Globus pallidus (tissue), 1 donor: ENCODE measurements at places on chromosomes 2 and 18.
A peak's percentile ranks its signal among the peaks of the same experiment; 100 is the strongest.

- no peak for DNase-seq
Observed at GRCh38 chr2:73928963-73929347, 2.3 kb downstream of the DGUOK start.

GRCh38 chr2:48240912-48241311 is 289.0 kb upstream of the STON1 start:
- no peak for DNase-seq

DNA sequence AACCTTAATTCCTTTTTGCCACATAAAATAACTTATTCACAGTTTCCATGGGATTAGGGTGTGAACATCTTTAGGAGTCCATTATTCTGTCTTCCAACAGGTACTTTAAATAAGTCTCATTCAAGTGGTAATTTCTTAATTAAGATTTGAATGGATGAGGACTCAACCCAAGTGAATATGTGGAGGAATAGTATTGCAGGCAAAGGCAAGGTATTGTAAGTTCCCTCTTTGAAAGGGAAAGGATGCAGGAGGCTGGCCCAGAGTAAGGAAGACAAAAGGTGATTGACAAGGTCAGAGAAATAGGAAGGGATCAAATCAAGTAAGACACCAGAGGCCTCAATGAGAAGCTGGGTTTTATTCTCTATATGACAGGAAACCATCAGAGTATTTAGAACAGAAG is 238.2 kb upstream of the RBMS1 start:
- DNase-seq, result no peak

DNA sequence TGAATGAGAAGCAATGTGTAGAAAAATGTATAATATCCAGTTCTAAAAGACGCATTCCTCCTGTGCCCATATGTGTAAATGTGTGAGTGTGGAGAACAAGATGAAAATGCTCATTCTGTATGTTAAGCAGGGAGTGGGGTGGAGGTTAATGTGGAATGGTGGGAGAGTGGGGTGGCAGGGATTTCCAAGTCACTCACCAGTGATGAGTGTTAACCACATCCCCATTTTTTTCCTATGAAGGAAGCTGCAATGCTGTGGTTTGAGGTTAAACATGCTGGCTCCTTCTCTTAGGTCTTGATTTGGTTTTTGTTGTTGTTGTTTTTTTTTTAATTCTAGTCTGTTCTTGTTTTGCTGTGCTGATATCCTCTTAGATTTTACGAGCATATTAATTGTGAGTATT is 169.4 kb downstream of the NEDD4L start:
- DNase-seq, result no peak

- no peak for DNase-seq
Observed at GRCh38 chr2:216235462-216235861, 126.3 kb downstream of the XRCC5 start.

- no peak for DNase-seq
Observed at GRCh38 chr2:217793566-217794132, 209.1 kb downstream of the TNS1 start.

DNA sequence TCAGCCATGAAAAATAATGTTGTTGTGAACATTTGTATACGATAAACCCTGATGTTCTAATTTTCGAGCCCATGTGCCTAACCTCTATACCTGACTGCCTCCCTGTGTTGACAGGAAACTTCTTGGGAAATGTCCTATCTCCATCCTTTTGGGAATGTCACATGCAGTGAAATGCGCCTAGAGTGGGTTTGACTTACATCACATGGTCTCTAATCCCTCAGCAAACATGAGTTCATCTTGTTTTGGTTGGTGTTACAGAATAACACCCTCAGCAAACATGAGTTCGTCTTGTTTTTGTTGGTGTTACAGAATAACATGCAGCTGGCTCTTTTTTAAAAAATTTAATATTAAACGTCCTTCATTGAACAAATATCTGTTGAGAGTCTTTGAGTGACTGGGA is 4.3 kb upstream of the UGT1A6 start:
- no peak for DNase-seq

- DNase-seq, result no peak
Observed at GRCh38 chr2:57943315-57943714, 103.3 kb upstream of the VRK2 start.

- DNase-seq, result no peak
Observed at GRCh38 chr2:20604951-20605381, 45.9 kb downstream of the HS1BP3 start.

DNA sequence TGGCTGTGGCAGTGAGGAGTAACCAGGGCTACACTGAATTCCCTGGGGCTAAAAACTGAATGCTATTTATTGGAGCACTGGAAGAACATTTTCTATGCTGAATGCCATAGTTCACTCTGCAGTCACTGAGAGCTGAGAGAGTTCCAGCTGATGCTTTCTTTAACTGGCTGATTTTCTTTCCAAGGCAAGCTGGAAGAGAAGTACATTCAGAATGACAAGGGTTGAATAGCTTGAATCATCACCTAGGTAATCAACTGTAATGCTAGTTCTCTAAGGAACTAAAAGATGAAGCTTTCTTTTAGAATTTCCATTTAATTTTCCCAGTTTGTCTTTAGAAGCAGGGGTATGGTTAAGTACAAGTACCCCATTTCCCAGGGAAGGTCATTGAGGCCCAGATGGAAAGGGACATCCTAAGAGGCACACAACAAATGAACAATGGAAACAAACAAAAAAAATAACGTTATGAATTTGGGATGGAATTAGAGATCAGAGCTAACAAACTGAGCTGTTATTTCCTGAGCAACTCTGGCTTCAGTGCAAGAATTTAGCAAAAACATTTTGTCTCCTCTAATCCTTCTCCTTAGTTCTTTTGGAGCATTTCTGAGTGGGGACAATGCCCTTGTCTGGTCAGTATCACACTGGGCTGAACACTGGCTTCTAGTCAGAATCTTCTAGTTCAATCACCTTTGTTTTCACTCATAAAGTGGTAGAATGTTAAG is 132.8 kb upstream of the REG3A start:
- peak; percentile 54 for DNase-seq

GRCh38 chr2:68734688-68735525 is at the start of gene ARHGAP25:
ARHGAP25 (plus strand) TSS chr2:68734811; CDS start chr2:68735200, 389 bp downstream.
- peak; percentile 63 for DNase-seq

GRCh38 chr2:210445116-210445707 is 31.3 kb downstream of the LANCL1 start:
- no peak for DNase-seq

- no peak for DNase-seq
Observed at GRCh38 chr2:141927536-141927935, 203.3 kb downstream of the LRP1B start.

DNA sequence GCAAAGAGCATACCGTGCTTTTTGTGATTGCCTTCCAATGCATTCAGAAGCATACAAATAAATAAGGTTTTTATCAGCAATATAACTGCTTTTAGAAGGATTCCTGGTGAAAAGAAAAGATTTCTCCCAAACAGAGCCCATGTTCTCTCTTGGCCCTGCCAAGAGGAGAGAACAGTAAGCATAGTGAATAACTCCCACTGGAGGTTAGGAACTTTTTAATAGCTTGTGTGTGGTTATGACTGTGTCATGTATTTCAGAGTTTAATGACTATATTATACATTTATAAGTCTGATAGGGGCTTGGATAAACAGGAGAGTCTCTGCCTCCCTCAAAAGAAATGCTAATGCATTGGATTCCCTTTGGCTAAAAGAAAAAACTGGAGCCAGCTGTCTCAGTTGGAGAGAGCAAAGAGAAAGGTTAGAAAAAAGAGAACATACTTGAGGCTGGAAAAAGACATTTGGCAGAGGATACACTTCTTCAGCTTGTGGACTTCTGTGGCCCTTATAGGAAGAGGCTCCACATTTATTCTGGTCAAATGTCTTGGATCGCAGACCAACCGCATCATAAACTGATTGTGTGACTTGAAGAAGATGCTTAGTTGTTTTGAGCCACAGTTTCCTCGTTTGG is 63.0 kb upstream of the SPRED2 start:
- peak; percentile 6 for DNase-seq

DNA sequence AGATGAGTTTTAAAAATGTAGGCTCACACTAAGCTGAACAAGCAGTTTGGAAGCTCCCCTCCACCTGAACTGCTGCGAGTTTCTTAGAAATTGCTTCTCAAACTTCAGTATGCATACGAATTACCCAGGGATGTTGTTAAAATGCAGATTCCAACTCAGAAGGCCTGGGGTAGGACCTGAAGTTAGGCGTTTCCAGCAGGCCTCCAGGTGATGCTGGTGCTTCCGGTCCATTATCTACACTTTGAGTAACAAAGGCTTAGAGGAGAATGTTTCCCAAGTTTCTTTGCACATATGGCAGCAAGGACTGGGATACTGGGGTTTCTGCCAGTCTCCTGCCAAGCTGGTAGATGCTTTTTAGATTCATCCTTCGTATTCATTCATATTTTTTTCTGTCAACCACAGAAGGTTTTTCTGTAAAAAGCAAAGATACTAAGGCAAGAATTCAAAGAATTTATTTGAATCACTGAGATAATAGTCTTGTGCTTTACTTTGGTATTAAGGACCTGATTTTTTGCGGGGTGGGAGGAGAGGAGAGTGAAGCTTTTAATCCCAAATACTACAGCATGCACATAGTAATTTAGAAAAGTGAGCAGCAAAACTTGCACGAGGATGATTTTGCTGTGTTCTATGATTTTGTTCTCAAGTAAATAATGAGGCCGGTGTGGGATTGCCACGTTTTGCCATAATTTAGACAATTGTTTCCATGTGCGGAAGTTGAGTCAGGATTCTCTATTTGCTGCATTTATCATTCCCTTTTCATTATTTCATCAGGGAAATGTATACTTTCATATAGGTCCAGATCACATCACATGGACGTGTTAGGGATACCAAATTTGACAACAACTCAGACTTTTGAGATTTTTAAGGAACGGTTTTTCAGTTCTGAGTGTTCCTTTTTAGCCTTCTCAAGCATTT is 137.6 kb upstream of the SPATS2L start:
- no peak for DNase-seq

GRCh38 chr2:157291018-157291417 is 33.5 kb downstream of the GALNT5 start:
- DNase-seq, result no peak

GRCh38 chr2:222891890-222892289 is 31.1 kb downstream of the ACSL3 start:
- no peak for DNase-seq

GRCh38 chr18:80147418-80148325 is 38.6 kb downstream of the ADNP2 start:
- peak; percentile 88 for DNase-seq

GRCh38 chr2:171522788-171523087 is 464 bp downstream of the CYBRD1 start:
- peak; percentile 57 for DNase-seq

- DNase-seq, result no peak
Observed at GRCh38 chr2:135633582-135633981, 102.3 kb downstream of the R3HDM1 start.

DNA sequence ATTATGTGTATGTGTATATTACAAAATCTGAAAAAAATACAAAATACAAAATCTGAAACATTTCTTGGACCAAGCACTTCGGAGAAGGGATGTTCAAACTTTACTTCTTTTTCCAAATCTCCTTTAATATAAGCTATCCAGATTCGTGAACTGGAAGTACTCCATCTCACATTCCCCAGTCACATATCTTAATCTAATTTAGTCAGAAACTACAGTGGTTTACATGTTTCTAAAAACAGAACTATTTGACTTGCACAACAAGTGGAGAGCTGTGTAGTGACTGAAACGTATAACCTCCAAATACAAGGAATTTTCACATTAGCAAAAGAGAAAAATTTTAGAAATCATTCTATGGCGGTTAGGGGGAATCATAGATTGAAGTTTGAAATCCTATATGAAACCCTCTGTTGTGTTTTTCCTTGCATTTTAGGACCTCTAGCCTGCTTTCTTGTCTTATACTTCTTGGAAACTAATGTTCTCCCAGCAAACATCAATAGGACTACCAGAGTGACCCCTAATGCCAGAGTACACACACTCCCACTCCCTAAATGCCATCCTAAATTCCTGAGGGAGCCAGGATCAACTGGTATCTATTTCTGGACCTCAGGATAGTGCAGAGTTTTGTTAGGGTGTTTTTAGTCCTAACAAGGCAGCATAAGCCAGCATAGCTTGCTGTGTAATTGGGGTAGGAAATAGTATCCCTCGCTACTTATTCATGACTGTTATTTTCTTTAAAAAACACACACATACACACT is 30.2 kb upstream of the ROCK1 start:
- no peak for DNase-seq

DNA sequence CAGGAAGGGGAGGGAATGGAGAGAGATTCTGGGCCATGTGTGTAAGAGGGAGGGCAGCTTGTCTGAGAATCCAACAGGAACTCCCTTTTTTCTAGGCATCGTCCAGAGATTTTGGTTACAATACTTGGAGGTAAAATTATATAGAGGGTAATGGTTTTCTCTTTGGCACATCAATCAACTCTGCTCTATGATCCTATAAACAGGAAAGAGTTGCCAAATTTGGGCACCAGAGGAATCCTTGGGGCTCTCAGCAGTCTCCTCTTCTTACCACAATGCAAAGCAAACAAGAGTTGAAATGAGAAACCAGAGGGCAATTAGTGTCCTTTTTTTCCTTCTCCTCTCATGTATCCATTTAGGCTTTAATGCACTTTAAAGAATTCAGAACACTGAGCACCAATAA is 243.4 kb downstream of the SLC8A1 start:
- DNase-seq, result no peak

- no peak for DNase-seq
Observed at GRCh38 chr2:3608373-3609278, 13.7 kb downstream of the COLEC11 start.
